ENCODE measurements at places on chromosomes 5 and 9.
A peak's percentile ranks its signal among the peaks of the same experiment; 100 is the strongest.

DNA sequence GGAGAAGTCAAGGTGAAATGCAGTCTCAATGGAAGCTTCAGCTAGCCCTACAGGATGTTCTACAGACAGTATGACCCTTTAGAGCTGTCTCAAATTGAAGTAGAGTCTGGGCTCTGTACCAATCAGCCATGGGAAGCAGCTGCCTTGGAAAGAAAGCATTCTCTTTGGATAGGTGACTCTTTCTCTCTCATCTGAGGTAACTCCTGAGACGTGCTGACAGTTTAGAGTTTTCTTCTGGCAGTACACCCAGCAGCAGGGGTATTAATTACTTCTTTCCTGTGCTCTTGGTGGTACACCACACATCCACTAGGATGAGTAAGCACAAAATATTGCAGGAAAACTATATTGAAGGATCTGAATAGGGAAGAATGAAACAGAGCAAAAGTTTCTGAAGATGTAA lies 329.6 kb upstream of the RGMB start:
- no peak for DNase-seq

GRCh38 chr9:135085830-135086546 lies 1.5 kb upstream of the OLFM1 start:
- DNase-seq, result peak; percentile 8

- DNase-seq, result peak; percentile 20
Measured at GRCh38 chr9:7976856-7977255, 177.3 kb upstream of the DMAC1 start.

DNA sequence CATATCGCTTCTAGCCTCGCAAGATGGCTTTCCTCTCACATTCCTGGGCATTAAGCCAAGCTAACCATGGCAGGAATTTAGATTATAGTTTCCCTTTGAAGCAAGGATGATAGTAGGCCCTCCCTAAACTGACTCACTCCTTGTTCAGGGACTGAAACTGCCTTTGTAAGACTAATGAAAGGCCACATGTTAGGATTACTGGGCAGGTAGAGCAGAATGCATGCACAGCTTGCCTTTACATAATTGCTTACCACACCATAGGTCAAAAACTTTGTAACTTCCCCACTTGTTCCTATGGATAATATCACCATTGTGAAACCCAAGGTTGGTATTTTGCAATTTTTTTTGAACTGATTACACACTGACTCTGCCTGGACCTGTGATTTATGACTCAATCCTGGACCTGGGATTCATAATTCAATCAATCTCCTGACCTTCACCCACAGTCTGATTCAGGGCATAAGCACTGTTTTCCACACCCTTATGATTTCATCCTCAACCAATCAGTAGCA lies 41.0 kb upstream of the PRDM9 start:
- DNase-seq, result no peak

DNA sequence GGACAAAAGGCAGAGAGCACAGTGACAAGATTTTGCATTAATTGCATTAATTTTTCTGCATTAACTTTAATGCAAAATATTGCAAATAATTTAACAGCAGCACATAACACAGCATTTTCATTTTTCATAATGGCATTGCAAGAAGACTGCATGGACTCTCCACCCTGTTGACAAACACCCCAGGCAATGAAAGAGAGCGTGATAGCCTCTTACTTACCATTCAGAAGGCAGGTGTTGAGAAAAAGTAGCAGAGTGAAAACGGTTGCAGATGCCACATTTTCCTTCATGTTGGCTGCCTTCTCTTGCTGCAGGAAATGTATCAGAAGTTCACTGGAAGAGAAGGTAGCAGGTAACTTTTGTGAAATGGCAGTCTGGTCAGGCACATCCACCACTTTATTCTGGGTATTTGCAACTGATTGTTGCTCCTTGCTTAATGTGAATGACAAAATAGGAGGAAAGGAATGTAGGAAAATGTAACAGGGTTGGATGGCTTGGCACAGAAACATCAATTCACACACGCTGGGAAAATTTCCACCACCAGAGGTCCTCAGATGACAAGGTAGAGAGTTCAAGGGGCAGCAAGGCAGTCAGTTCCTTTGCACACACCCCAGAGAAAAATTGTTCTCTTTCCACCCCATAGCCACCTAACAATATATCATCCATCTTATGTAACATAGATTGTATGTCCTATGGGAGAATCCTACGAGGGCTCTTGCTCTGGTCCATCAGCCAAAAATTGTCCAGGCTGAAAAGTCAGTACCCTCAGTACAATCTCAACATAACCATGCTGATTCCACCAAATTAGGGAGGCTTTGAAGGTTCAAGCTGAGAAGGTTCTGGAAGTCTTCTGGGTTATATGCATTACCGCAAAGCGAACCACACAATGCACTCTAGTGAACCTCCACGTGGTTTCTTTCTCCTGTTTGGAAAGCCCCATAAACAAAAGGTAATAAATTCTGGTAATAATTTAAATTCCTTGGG lies 41.9 kb upstream of the AGXT2 start:
- DNase-seq, result peak; percentile 17

GRCh38 chr9:126947529-126947928 lies 32.9 kb downstream of the RALGPS1 start:
- no peak for DNase-seq

- no peak for DNase-seq
Measured at GRCh38 chr5:64312491-64312890, 146.8 kb downstream of the RNF180 start.

GRCh38 chr5:86970361-86970760 lies 297.3 kb upstream of the RASA1 start:
- DNase-seq, result peak; percentile 38

DNA sequence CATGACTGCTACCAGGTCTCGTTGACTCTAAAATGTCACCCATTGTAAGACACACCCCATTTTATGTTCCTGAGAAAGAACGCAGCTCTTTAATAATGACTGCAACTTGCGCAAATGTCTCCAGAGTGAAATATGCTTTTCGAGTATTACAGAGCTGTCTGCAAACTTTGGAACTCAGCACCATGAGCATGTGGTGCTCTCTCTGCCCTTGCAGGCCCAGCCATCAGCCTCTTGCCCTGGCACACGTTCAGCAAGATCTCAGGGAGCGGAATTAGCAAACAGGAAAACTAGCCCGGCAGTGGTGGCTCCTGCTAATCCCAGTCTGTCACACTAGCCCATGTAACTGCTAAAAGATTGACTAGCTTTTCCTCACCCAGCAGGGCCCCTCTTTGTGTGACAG lies 114.5 kb upstream of the SLC1A3 start:
- DNase-seq, result no peak

- DNase-seq, result peak; percentile 81
Measured at GRCh38 chr5:149731617-149732323, 1.7 kb downstream of the PPARGC1B start.

DNA sequence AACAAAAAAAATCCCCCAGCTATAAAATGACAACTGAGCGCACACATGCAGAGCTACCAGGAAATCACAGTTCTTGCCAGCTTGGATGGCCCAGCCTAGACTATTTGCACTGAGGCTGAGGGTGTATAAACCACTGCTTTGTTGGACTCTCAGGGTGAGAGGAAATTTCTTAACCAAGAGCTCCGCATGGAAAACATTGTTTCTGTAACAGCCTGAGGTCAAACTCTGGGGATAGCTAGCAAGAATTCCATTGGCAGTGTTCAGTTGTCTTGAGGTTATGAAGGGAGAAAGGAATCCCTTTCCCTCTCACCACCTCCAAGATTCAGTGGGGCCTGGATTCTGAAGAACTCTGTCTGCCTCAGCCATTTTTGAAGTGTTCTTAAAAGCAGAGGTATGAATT lies 360.0 kb downstream of the OSTF1 start:
- DNase-seq, result no peak

Measured in CD14-positive monocyte (primary cell).